ENCODE measurements at places on chromosomes 16 and 17. TPM values are rescaled to one million over a fixed set of nuclear protein-coding genes. Genes with fewer than 3 reads are reported as not detected.

GRCh38 chr17:82474223-82475010 lies 15.9 kb downstream of the NARF start:
- no peak for DNase-seq

- DNase-seq: no peak
Observed at GRCh38 chr16:6265968-6266367, 1066.7 kb upstream of the RBFOX1 start.

- no peak for DNase-seq
Observed at GRCh38 chr17:14699574-14700185, 398.8 kb downstream of the HS3ST3B1 start.

- DNase-seq: no peak
Observed at GRCh38 chr17:83144421-83145357, 65.3 kb downstream of the METRNL start.

- DNase-seq: no peak
Observed at GRCh38 chr16:1807626-1808025, 14.1 kb upstream of the IGFALS start.

The IRX5 gene
- polyA plus RNA-seq: 7.2 TPM

The MYL4 gene
- polyA plus RNA-seq: 19.0 TPM

- DNase-seq: peak; percentile 60
Observed at GRCh38 chr16:106623-107324, 28.7 kb downstream of the MPG start.

- no peak for DNase-seq
Observed at GRCh38 chr17:69874175-69874670, 200.8 kb upstream of the KCNJ16 start.

The EFCAB3 gene
- polyA plus RNA-seq: 0.26 TPM

Measured in left renal pelvis (tissue), 4 donors.